GM18507 (cell line): ENCODE measurements at places on chromosomes 2 and 18.

DNA sequence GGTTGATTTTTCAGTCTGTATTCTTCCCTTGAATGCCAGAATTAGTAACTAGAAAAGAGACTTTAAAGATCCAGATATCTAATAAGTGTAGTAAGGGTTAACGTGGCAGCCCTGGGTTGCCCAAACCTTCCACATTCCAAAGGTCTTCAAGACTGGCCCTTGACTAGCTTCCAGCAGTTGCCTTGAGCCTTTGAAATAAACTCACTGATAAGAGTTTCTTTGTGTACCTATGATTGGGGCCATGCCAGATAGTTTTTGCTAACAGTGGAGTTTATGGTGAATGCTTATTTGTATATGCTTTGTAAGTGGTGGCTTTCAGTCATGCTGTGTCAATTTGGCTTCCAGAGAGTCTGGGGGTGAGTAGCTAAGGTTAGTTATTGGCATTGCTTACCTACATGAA lies 722.3 kb downstream of the RNF144A start:
- no peak for DNase-seq

DNA sequence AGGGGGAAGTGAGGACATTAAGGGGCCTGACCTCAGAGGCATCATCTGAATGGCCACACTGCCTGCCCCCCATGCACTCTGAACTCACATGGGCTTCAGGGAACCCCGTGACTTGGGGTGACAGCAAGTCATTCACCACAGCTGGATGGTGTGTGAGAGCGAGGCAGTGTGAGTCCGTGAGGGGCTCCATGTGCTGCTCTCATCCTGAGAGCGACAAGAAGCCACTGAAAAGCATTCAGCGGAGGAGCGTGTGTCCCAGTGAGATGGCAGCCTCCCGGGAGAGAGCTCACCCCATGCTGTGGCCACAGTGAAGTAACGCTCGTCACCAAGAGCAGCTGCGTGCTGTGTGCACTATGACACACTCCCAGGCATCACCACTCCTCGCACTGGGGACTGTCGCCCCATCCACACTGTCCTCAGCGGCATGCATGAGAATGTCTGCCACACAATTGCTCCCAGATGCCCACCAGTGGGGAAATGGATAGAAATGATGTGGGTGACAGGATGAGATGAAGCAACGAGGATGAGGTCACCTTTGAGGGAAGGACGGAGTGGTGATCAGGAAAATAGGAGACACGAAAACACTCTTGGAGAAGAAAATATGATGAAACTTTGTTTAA lies 213.0 kb upstream of the RAB6C start:
- DNase-seq = no peak

GRCh38 chr2:12858786-12859185 lies 142.1 kb downstream of the TRIB2 start:
- no peak for DNase-seq

DNA sequence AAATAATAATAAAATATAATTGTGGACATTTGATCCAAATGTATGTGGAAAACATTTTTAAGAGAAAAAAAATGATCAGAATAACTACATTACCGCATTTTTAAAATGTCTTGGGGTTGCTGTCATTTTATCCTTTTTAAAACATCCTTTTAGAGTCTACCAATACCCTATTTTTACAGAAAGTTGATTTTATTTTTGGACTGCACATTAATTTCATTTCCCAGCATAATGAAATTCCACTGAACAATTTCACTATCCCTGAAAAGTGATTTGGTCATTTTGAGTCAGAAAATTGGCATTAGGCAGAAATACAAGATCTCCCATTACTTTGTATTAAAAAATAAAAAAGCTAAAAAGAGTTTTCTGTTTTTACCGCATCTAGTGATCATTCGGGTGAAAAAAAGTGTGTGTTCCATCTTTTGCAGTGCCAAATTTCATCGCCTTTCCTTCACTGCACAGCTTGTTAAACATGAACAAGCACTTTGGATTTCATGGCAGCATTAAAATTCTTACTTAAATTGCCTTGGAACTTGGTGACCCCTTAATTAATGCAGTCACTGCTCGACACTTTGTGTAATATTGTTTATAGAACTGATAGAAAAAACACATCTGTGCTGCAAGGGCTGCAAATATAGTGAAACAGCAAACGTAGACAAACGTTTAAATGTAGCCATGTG lies 611.7 kb downstream of the TSN start:
- no peak for DNase-seq
